ENCODE measurements at places on chromosomes 2 and 18.

DNA sequence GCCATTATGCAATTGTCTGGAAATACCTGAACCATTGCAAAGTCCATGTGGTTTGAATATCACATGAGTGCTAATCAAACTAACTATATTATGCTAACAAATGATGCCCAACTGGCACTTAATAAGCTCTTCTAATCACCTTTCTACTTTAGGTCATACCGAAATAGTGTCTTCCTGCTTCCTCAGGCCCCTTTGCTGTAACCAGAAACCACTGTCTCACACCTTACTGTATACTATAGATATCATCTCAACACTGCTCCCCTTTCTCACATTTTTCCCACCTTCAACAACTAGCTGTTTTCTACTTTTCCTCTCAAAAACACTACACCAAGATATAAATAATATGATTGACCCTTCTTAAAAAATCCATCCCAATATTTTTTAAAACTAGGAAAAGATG is 633.9 kb downstream of the BCL11A start:
- DNase-seq: no peak

DNA sequence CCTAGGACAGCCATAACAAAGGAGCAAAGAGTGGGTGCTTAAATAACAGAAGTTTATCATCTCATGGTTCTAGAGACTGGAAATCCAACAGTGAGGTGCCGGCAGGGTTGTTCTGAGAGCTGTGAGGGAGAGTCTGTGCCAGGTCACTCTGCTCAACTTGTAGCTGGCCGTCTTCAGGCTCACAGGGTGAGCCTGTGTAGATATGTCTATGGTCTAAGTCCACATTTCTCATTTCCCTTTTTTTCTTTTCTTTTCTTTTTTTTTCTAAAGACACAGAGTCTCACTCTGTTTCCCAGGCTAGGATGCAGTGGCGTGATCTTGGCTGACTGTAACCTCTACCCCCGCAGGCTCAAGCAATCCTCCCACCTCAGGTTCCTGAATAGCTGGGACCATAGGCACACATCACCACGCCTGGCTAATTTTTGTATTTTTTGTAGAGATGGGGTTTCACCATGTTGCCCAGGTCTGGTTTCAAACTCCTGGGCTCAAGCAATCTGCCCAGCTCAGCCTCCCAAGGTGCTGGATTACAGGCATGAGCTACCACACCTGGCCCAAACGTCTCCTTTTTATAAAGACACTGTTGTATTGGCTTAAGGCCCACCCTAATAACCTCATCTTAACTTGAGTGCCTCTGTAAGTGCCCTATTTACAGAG is 142.2 kb downstream of the SP3 start:
- no peak for DNase-seq

DNA sequence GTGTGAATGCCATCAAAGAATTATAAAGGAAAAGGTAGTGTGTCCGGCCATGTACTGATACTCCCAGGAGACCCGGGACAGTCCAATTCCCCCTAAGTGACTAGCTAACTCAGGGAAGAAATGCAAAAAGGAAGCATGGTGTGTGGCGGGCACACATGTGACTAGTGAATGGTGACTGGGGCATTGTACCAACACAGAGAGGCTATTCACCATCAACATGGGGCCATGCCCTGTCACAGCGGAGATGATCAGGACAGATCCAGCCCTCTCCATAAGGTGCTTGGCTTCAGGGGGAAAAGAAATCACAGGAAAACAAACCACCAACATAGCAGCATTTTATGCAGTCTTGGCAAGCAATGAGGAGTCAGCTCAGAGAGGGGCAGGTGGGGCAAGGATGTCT is 34.3 kb downstream of the FAM168B start:
- DNase-seq: no peak

GRCh38 chr2:148282201-148282600 is 261.3 kb downstream of the MBD5 start:
- DNase-seq: no peak

DNA sequence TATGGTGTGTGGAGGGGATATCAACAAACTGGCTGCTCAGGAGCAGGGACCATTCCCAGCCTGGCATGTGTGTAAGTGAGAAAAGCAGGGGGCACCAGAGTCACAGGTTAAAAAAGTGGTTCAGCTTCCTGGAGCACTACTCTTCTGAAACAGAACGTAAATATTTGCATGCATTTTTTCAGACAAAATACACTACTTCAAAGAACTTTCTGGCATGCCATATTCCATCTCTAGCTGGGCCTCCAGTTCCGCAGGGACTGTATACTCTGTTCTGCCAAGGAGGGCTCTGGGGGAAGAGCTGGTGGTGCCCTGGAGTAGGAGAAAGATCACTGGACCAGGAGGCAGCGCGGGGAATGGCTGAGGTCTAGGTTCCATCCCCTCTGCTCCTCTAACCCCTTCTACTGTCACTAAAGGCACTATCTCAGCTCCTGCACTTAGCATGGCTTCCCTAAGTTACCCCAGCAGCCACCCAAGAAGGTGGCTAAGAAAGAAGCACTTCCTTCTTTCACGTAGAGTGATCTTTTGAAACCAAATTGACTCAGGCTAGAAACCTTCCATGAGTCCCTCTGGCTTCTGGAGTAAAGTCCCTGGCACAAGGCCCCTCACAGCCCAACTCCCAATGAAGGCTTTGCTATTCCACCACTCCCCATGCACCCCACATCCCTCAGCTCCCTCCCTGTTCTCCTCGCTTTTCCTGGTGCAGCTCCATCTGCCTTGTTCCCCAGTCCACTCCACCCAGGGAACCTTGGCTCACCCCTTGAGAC is 57.6 kb upstream of the CABLES1 start:
- DNase-seq: no peak

DNA sequence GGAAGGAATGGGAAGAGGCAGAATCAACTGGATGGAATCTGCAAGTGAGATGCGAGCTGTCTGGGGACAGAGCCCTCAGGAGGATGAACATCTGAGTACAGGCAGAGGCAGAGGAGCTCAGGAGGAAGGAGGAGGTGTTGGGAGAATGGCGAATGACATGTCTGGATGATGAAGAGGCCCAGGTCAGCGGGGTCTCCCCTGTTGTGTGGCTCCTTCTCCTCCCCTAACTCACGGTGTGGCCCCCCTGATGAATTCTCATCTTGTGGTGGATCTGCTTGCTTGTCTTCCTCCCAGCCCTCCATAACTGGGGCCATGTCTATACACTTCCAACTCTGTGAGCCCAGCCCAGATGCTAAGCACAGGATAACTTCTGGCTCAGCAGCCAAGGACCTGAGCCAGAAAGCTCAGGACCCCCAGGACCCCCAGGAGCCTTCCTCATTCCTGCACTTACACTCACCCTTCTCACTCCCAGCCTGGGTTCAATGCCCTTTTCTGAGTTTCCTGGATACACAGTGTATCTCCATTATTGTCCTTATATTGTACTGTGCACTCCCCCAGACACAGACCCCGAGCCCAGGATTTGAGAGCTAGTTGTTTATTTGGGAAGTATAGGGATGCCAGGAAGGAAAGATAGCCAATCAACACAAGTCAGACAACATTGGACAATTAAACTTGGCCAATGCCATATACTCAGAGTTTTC is 678.6 kb upstream of the HS6ST1 start:
- DNase-seq: no peak
